ENCODE measurements at places on chromosomes 2 and 18. TPM values are rescaled to one million over a fixed set of nuclear protein-coding genes. Genes with fewer than 3 reads are reported as not detected.

- DNase-seq = no peak
Measured at GRCh38 chr2:112692918-112693317, 27.9 kb upstream of the NT5DC4 start.

CYP26B1 gene
- total RNA-seq = 0.20 TPM

TEX44 gene
- not detected for total RNA-seq

DNA sequence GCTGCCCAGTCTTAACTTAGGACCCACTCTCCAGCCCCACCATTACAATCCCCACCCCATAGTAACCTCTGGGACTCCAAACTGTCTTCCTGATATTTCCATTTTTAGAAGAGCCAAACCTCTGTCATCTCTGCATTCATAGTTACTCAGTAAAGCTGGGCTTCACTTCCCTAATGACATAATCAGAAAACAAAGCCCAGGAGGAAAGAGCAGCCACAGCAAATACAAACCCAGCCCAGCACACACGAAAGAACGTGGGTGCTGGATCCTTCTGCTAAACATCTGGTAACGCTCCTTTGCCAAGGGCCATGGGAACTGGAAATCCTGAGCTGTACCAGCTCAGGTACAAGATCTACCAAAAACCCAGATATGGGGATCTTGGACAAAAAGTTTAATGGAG lies 36.8 kb upstream of the RIOK3 start:
- no peak for DNase-seq

KCNG2 gene
- not detected for total RNA-seq

- no peak for DNase-seq
Measured at GRCh38 chr18:46184727-46185126, 80.5 kb downstream of the HAUS1 start.

GRCh38 chr2:84906108-84906899 lies 848 bp downstream of the TMSB10 start:
- peak; percentile 54 for DNase-seq

ANKRD62 gene
- 3.1 TPM for total RNA-seq

FECH gene
- 10.2 TPM for total RNA-seq

- DNase-seq = no peak
Measured at GRCh38 chr2:152492911-152493310, 157.9 kb downstream of the FMNL2 start.

- no peak for DNase-seq
Measured at GRCh38 chr2:3388412-3388738, 8.9 kb downstream of the TRAPPC12 start.

FHOD3 gene
- 1.6 TPM for total RNA-seq

DNA sequence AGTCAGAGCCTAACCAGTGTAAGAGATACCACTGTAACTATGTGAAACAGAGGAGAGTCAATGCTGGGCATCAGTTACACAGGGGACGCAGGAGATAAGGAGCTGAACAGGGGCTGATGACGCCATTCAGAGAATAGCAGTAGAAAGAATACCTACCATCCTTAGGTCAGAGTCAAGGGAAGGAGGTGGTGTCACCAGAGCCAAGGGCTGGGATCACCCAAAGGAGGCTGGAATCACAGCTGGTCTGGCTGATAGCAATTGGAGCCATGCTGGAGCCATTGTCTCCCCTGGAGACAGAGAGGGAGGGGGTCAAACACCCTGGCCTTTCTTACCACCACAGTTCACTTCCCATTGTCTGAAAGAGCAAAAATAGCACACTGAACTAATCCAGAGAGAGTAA lies 37.3 kb upstream of the C18orf32 start:
- DNase-seq = no peak

DNA sequence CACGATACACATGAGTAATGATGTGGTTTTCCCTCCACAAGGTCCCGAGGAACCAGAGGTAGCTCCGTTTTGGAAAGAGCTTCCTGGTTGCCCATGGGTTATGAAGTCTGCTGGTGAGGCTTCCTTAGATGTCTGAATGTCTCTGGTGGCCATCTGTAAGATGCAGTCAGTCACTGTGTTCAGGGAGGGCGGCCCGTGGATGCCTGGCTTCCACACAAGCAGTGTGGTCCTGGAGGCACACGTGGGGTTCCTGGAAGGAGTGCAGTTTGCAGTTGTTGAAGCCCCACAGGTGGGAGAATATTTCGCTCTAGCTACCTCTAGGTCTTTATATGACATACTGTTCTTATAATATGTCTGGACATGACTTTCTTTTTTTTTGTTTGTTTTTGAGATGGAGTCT lies 209.0 kb downstream of the FAM210A start:
- no peak for DNase-seq

DNA sequence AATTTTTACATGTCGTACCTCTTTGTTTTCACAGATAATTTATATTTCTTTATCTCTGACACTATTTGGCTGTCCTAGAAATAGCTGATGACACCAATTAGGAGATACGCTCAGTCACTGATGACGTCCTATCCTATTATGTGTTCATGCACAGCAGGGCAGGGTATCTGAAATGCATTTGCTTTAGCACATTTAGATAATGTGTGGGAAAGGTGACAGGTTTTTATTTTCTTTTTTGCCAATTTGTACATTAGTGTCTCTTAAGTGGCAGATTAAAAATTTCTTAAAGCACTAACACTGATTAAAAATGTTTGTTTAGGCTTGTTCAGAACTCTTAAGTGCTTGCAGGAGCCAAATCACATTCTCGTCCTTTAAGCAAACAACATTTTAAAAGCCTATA lies 39.7 kb downstream of the CDC42EP3 start:
- DNase-seq = no peak

TUBA4B gene
- not detected for total RNA-seq

Measured in pancreas (tissue), 10 donors.